Left forelimb (tissue), 1 donor: ENCODE measurements at places on chromosomes 5 and 9.

DNA sequence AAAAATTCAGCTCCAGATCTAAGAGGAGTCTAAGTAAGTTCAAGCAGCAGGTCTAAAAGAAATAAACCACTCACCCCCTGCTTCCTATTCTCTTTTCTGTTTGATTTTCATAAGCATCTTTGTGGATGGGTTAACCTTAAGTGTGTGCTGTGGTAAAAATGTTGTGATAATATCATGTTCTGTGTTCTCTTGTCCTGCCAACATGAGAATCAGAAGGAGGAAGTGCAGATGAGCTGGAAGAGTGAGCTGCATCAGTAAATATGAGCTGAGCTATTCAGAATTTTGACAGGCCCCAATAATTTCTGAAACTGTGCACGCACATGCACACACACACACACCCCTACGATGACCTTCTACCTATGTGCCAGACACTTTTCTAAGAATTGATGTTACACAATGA, 186.5 kb upstream of the ANKRD55 start:
- no peak for DNase-seq

DNA sequence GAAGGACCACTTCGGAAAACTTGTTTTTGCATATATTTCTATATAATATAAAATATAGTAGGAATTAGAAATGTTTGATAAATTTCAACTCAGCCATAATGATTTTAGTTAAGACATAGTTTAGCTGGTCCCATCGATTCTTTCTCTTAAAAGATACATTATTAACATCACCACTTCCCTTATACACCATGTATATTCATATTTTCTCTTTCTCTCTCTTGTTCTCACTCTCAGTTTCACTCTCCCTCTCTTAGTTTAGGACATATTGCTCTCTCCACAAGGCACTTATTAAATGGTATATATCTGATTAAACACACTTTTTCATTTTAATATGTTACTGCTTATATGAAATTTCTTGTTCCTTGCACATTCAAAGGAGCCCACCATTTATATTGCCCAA, 90.1 kb upstream of the RASEF start:
- no peak for DNase-seq

GRCh38 chr9:131330814-131331600, 41.5 kb downstream of the PLPP7 start:
- DNase-seq = no peak

DNA sequence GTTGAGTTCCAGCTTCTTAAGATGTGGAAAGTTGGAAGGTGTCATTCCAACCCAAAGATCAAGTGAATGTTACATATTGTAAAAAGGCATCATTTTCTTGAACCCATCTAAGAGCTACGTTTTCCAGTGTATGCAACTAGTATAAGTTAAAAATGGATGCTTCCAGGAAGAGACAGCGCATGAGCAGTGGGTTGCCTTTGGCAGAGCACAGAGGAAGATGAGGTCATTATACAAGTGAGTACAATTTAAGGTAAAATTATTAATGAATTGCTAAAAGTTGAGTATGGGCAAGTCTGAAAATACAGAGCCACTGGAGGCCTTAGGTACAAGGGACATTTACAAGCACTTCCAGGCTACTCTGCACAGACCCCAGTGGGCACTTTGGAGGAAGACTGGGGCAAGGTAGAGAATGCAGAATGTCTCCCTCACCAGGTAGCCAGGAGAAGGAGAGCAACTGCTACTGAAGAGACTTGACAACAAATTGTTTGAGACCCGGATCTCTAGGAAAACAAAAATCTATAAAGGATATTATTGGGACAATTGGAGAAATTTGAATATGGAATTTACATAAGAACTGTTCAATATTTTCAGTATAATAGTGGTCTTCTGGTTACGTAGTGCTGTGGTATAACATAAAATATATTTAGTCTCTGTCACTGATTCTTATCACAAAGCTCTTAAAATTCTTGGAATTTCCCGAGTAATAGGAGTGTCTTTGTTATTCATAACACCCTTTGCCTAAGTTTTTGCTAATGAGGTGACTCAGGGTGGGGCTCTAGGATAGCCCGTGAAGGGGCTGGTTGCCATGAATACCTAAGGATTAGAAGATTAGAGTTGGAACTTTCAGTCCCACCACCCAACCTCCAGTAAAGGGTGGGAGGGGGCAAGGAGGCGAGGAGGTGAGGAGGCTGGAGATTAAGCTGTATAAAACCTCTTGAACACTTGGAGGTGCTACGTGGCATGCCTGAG, 129.9 kb upstream of the FER start:
- no peak for DNase-seq

- no peak for DNase-seq
These were observed 155.2 kb upstream of the PIK3R1 start for GRCh38 chr5:68060382-68060781.

DNA sequence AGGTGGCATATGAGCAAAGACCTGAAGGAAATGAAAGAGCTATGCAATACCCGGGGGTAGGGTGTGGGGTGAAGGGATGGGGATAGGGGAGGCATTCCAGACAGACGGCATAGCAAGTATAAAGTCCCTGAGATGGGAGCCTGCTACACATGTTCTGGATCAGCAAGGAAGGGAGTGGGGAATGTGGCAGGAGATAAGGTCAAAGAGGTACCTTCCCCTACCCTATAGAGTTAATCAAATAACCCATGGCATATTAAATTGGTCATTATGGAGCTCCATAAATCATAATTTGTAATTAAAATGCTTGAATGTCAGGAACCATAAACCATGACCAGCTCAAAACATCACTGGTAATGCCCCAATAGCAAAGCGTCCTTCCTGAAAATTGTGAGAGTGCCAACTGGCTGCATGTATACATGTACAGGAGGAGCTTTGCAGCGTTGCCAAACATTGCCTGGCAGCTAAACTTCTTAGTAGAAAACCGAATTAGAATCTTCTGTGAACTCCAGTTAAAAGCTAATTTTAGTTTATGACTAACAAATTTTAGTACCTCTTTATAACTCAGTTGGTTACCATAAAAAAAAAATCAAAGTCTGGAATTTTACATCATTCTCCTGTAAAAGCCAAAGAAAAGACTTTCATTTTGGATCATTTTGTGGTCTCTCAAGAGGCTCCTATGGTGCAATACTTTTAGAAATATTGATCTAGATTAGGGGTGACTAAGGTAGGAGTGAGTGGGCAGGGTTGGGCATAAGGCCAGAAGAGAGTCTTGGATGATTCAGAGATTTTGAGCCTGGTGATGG, 4.7 kb downstream of the DNAI1 start:
- DNase-seq = no peak

DNA sequence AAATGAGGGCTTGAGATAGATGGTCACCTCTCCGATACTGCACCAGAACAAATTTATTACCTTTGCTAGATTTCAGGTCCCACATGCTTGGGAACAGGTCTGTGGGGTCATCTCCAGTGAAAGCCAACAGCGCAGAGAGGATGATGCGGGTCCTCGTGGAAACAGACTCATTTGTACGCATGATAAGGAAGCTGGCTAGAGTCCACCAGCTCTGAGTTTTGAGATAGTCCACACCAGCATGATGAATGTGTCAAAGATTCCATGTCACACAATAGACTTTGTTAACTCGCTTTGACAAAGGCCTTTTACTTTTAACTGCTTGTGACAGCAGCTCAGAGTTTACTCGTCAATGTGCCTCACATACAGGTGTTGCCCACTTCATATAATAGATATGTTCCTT, 105.4 kb upstream of the TBCA start:
- DNase-seq = no peak

DNA sequence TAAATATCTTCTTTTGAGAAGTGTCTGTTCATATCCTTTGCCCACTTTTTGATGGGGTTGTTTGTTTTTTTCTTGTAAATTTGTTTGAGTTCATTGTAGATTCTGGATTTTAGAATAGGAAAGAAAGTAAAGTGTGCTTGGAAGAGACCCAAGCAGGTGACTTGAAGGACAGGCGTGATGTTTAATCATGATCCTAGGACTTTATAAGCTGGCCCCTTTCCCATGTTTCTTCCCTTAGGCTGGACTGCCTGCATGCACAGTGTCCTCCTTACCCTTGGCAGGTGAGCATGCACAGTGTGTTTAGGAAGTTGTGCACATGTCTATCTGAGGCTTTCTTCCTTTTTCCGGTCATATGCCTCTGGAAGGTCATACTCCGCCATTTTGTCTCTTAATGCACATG, 61.3 kb downstream of the ISOC1 start:
- DNase-seq = no peak

GRCh38 chr9:104927216-104927911, 591 bp downstream of the ABCA1 start:
- DNase-seq = peak; percentile 76

- DNase-seq = no peak
These were observed 192.7 kb downstream of the SMC2 start for GRCh38 chr9:104286799-104287198.

DNA sequence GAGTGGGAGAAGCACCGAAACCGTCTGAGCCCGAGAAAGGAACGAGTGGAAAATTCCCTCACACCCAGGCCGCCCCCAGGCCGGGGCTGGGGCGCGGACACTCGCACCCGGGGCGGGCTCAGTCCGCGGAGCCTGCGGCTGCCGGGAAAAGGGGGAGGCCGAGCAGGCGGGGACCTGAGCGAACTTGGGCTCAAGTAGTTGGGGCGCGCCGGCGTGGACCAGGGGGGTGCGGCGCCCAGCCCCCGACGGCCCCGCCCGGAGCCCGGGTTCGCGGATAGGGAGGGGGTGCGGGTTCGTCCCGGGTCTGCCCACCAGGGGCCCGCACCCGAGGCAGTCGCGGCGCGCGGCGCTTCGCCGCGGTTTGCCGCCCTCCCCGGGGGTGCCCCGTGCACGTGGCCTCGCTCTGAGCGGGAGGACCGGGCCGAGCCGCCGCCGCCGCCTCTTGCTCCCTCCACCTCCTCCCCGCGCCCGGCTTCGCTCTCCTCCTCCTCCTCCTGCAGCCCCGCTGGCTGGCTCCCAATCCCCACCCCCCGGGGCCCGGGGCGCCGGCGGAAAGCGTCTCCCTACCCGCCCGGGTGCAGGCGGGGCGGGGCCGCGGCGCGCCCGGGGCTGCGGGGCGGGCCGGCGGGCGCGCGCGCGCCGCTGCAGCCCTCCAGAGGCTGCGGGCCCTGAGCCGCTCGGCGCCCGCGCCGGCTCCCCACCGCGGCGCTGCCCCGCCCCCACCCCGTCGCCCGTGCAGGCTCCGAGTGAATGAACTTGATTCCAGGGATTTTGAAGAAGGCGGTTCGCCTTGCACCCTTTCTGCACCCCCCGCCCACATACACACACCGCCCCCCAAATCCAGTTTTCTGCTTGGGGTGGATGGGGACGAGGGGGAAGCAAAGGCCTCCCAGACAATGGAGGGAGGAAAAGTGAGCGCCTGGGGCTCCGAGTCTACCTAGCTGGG, 1.3 kb upstream of the NFIB start:
- DNase-seq = peak; percentile 97

- no peak for DNase-seq
These were observed 3.5 kb downstream of the DBN1 start for GRCh38 chr5:177469750-177470525.

- no peak for DNase-seq
These were observed 19.9 kb downstream of the MTX3 start for GRCh38 chr5:79971156-79971555.

- DNase-seq = no peak
These were observed 319.8 kb upstream of the TRPM3 start for GRCh38 chr9:71441266-71441665.

DNA sequence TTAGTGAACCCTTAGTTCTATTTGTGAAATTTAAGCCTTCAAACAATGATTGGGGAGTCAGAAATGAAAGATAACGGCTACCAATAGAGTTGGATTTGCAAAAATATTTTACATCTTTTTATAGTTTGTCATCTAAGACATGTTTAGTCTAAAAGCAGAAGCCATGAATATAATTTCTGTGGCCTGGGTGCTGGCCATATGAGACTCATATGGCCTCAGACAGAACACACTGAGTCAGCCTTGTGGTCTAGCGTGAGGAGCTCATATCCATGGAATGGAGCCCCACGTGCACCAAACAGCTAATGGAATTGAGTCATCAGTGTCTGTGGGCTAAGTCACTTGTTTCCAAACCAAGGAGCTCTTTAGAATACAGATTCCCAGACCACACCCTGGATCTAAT, 240.7 kb upstream of the NREP start:
- no peak for DNase-seq
